Right atrium auricular region (tissue), 2 donors: ENCODE measurements at places on chromosomes 2 and 18. TPM values are rescaled to one million over a fixed set of nuclear protein-coding genes. Genes with fewer than 3 reads are reported as not detected.

Gene POTEI
- not detected for total RNA-seq

Gene CABYR
- 0.67 TPM for total RNA-seq

Gene IL1R1
- total RNA-seq: 86.2 TPM

Gene BAZ2B
- 40.2 TPM for total RNA-seq

Gene FAM237A
- total RNA-seq: not detected

Gene RESP18
- not detected for total RNA-seq

Gene CCDC141
- total RNA-seq: 28.9 TPM

Gene TRABD2A
- 1.2 TPM for total RNA-seq

Gene TRIM43
- total RNA-seq: not detected

Gene CARF
- 11.2 TPM for total RNA-seq

Gene MFSD6
- 72.7 TPM for total RNA-seq

Gene SLC23A3
- total RNA-seq: 0.55 TPM

Gene TXNL4A
- 20.8 TPM for total RNA-seq
